ENCODE measurements at places on chromosomes 2 and 18. TPM values are rescaled to one million over a fixed set of nuclear protein-coding genes. Genes with fewer than 3 reads are reported as not detected.

Gene CCDC68
- not detected for total RNA-seq

Gene ITGAV
- total RNA-seq, result 9.9 TPM

Gene ASB18
- total RNA-seq, result not detected

Gene OR6B3
- total RNA-seq, result not detected

Gene STPG4
- not detected for total RNA-seq

Gene CYTIP
- total RNA-seq, result 388 TPM

Gene AKAIN1
- total RNA-seq, result not detected

Gene KIAA2012
- total RNA-seq, result not detected

Gene ASPRV1
- total RNA-seq, result 0.71 TPM

Gene STARD6
- not detected for total RNA-seq

Gene TSN
- 68.8 TPM for total RNA-seq

Gene NGEF
- 5.4 TPM for total RNA-seq

Gene HTR2B
- total RNA-seq, result not detected

Gene CYRIA
- total RNA-seq, result 0.99 TPM
